ENCODE measurements at places on chromosomes 12 and 14.
A peak's percentile ranks its signal among the peaks of the same experiment; 100 is the strongest.

GRCh38 chr14:101054671-101055070 is 151.1 kb upstream of the RTL1 start:
- no peak for DNase-seq

GRCh38 chr14:73768107-73768506 is 53.9 kb upstream of the PNMA1 start:
- DNase-seq = no peak

DNA sequence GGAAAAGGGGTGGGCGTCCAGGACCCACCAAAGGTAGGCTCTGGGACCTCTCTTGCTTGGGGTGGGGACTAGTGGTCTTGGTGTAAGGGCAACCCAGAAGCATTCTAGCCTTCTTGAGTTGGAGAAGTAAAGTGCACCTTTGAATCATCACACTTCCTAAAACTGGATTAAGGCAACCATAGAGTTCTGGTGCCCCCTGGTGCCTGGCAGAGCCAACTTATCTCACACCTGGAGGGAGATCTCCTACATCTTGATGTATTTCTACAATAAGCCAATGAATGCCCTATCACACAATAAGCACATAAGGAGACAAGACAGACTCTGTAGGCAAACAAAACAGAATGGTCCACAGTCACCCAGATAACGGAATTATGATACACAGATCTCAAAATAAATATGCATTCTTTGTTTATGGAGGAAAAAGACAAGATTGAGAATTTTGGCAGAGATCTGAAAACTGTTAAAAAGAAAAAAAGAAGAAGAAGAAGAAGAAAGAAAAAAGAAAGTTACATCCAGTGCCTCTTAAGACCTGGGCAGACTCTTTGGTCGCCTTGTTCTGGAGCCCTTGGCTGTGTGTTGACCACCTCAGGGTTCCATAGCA is 95.9 kb upstream of the PPP2R5C start:
- peak; percentile 60 for DNase-seq

GRCh38 chr14:95228240-95228639 is 70.9 kb upstream of the DICER1 start:
- DNase-seq = no peak

DNA sequence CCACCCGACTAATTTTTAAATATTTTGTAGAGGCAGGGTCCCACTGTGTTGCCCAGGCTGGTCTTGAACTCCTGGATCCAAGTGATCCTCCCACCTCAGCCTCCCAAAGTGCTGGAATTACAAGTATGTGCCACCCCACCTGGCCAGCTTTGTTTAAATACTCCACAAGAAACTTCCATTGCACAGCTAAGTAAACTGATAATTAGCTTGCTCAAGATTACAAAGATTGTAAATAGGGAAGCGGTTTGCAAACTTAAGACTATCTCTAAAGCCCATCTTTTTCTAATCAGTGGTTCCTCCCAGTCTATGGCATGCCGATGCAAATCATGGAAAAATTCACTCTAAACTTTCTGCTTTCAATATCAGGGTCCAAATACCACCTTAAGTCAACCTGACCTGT is 9.7 kb downstream of the SLC7A8 start:
- DNase-seq = no peak

- DNase-seq = no peak
These were observed 136.2 kb upstream of the PDZRN4 start for GRCh38 chr12:41051954-41052353.

- no peak for DNase-seq
These were observed 6.6 kb downstream of the PTHLH start for GRCh38 chr12:27965966-27966365.

GRCh38 chr14:103712633-103713247 is 2.5 kb downstream of the XRCC3 start:
- DNase-seq = no peak

- DNase-seq = no peak
These were observed 23.2 kb upstream of the PSMA6 start for GRCh38 chr14:35268946-35269345.

GRCh38 chr14:105993814-105994213 is 467.4 kb downstream of the TMEM121 start:
- DNase-seq = no peak

DNA sequence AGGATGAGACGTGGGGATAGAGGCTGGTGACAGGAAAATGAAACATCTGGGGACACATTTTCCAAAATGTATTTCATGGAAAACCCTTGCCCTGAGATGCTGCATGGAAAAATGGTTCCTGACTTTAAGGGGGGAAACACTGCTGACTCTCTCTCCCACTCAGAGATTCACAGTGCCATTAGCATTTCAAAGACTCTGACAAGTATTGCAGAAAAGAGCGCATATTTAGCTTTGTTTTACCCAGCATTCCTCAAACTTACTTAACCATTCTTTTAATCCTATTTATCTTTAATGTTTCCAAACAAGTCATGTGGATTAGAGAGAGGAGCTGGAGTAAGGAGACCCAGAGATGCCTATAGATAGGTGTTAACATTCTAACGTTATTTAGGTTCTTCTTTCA is 141.8 kb upstream of the DYRK2 start:
- DNase-seq = no peak

GRCh38 chr14:56720703-56721460 is 89.4 kb downstream of the OTX2 start:
- no peak for DNase-seq

All from ovary (tissue), 10 donors.